ENCODE measurements at places on chromosomes 7 and 10.

GRCh38 chr7:109020251-109020650 is 450.6 kb downstream of the DNAJB9 start:
- DNase-seq: no peak

DNA sequence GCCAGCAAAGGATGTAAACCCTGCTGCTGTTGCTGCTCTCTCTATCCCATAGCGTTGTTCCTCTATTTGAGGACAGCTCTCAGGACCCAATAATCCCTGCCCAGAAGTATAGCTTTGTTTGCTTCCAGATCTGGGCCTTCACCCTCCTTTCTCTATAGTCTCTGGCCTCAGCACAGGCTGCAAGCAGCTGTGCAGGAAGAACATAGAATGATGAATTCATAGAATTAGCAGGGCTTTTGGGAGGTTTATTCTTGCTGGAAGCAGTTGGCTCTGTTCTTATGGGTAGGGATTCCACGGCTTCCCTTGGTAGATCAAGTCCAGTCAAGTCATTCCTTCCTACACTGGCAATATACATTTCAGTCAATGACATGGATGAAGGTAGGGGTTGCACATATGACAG is 354.7 kb downstream of the HPSE2 start:
- no peak for DNase-seq

GRCh38 chr7:111788286-111789047 is 226.2 kb upstream of the IMMP2L start:
- DNase-seq: no peak

DNA sequence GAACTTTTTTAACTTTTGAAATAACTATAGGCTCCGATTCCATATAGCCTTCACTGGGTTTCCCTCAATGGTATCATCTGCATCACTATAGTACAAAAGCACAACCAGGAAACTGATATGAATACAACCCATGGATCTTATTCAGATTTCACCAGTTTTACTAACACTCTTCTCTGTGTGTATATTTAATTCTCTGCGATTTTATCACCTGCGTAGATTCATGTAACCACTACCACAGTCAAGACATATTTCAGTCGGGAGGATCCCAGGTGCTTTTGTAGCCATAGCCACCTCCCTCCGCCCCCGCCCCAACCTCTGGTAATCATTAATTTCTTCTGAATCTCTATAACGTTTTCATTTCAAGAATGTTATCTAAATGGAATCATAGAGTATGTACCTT is 82.8 kb upstream of the C7orf33 start:
- no peak for DNase-seq

- DNase-seq: no peak
These were observed 41.4 kb downstream of the AKR1C3 start for GRCh38 chr10:5135581-5135980.

DNA sequence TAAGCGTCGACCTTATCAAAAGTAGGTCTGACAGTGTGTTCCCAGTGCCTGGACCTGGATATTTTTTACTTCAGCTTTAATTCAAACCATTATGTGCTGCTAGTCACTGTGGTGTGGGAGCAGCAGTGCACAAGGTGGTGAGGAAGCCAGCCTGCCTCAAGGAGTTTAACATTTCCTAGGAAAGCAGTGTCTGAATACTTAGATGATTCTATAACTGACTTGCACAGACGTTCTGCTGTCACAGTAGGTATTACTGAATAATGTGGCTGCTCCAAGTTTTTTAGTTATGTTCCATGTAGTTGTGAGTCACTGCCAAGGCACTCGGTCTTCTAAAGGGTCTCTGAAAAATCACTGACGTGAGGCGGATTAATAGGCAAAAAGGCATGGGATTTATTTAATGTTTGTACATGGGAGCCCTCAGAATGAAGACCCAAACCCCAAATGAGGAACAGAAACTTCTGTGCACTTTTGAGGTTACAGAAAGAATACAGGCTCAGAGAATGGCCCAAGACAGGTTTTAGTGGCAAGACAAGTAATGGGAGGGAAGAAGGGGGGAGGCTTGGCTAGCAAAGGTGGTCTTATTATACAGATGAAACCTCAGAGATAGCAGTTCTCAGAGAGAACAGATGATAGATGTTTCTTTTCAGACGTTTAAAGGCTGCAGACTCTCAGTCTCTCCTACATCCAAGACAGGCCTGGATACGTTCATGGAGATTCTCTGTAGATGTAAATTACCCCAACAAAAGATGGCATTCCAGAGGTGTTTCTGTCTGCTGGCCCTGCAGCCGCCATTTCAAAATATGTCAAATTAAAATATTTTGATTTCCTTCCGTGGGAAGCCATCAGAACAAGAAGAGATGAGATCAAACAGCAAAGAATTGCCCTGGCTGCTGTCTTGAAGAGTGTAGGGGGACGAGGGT is 209.3 kb downstream of the SDK1 start:
- DNase-seq: no peak

Data from transverse colon (tissue), 4 donors.